NCI-H526 treated with DMSO at 0.1 percent for 48 hours (cell line): ENCODE measurements at places on chromosomes 3 and 15.

DNA sequence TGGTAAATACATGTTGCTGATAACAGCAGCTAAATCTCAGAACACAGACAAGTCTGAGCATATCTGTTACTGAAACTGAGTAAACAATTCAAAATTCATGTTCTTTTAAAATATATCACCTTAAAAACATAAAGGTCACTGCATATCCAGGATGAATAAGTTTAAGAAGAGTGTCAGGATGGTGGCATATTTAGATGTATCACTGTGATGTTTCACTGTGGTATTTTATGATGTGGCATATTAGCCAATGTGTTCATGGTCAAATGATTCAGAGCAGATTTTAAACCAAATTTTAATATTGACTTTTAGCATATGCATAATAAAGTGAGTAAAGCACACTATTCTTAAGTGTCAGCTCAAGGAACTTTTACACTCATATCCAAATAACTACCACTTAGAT lies 346.4 kb upstream of the DPPA4 start:
- no peak for DNase-seq

DNA sequence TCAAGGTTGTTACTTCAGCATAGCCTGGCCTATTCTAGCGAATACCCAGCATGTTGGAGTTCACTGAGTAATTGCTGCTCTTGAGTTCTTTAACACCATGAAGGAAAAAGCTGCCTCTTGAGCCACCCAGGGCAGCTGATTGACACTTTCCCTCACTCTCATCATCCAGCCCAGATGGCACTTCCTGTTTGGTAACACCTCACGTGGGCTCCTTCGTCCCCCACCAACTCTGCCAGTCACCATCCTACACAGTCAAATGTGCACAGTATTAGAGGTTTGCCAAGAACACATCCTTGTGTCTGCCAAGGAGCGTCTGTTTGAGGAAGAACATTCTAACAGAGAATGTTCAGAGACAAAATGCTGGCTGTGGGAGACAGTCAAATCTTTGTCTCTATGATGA lies 266.3 kb downstream of the RPLP1 start:
- no peak for DNase-seq

GRCh38 chr15:28942046-28942445 lies 56.3 kb downstream of the APBA2 start:
- no peak for DNase-seq

DNA sequence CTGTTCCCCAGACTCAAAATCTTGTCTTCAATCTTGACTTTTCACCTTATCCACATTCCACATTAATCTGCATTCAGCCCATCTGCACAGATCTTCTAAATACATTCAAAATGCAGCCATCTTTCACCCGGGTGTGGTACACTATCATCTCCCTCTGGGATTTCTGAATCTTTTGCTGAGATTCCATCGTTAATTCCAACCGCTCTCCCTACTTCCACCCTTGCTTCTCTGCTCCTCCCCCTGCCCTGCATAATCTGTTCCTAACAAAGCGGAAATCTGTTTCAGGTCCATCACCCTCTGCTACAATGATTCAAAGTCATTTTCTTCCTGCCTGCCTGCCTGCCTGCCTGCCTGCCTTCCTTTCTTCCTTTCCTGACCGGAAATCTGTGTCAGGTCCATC lies 7.9 kb upstream of the GOLGA8B start:
- DNase-seq: no peak

DNA sequence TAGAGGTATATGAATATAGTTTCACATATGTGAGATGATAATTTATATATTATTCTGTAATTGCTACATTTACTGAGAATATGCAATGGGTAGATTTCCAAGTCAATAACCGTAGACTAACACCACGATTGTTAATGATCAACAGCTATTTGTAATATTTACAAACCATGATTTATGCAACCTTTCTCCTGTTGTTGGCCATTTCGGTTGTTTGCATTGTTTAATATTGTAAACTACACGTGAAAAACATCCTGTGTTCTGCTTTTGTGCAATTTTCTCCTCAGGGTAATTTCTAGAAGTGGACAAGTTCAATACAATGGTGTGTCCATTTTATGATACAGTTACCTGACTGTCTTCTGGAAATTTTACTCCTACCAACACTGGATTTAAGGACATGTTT lies 29.3 kb upstream of the RAB11A start:
- no peak for DNase-seq

- no peak for DNase-seq
Observed at GRCh38 chr3:99601515-99601914, 36.9 kb upstream of the COL8A1 start.

GRCh38 chr3:127629467-127630403 lies 750 bp downstream of the PODXL2 start:
- peak; percentile 54 for DNase-seq

DNA sequence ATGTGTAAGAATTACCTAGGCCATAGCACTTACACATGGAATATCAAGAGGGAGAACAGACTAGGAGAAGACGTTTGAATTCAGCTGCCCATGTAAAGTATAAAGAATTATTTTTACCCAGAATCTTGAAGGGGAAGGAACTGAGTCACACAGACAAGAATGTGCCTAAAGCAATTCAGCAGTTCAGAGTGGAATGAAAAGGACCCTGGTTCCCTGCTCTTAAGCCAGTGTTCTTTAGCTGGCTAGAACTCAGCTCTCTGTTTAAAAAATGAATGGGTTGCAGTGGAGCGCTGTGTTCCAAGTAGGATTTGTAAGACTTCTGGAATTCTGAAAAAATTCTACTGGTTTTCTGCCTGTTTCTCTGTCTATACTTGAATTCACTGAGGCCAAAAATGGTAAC lies 440.2 kb downstream of the LPP start:
- no peak for DNase-seq

GRCh38 chr15:77496715-77497109 lies 76.0 kb downstream of the HMG20A start:
- DNase-seq: peak; percentile 47

DNA sequence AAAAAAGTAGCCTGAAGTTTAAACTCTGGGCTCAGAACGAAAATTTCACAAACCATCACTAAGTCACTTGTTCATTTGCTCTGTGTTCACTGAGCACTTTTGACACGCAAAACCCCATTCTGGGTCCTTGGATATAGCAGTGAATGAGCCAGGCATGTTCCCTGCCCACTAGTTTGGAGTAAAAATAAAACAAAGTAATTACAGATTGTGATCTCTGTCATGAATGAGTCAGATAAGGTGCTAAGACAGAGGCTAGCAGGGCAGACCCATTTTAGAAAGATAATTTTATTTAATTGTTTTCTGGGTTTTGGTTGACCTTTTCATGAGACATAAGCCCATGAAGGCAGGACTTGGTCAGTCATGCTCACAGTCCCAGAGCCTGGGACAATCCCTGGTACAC lies 84.1 kb upstream of the ARHGEF3 start:
- DNase-seq: no peak

DNA sequence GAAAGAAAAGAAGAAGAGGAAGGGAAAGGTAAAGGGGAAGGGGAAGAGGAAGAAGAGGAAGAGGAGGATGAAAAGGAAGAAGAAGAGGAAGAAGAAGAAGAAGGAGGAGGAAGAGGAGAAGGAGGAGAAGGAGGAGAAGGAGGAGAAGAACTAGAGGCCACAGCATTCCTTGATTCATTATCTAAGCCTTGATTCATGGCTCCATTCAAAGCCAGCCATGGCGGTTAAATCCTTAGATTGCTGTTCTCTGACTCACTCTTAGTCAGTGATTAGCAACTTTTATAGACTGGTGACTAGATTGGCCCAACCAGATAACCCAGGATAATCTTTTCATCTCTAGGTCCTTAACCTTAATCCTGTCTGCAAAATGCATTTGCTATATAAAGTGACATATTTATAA lies 47.6 kb downstream of the OSTN start:
- DNase-seq: no peak

DNA sequence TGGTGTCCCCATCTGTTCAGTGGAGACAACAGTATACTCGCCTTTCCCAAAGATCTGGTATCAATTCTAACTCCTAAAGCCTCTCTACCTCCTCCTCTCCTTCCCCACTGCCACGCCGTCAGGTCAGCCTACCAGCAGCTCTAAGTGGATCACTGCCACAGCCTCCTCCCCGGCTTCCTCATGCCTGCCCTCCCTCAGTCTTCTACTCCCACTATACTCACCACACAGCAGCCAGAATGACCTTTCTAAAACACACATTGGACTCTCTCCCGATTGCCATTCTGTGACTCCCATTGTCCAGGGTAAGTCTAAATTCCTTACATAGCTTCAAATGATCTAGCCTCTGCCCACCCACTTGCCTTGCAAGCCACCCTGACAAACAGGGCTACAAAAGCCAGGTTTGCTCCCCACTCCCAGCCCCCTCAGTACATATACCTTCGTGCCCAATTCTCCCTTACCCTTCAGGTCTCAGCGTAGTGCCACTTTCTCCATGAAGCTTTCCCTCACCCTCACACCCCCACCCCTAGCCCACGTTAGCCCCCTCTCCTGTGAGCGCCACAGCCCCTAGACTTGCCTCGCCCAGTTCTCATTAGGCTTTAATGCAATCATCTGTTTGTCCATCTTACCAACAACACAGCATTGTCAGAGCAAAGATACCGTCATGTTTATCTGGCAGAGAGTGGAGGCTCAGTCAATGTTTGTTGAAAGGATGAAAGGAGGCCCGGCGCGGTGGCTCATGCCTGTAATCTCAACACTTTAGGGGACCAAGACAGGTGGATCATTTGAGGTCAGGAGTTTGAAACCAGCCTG lies 9.5 kb upstream of the SEMA7A start:
- no peak for DNase-seq

GRCh38 chr3:109188741-109189140 lies 52.2 kb downstream of the C3orf85 start:
- DNase-seq: no peak

GRCh38 chr3:134291319-134292254 lies 40.9 kb upstream of the RYK start:
- DNase-seq: no peak
